ENCODE measurements at places on chromosomes 5 and 9.

- peak; percentile 81 for DNase-seq
Measured at GRCh38 chr9:127311239-127311741, 46.7 kb downstream of the GARNL3 start.

- DNase-seq = peak; percentile 83
Measured at GRCh38 chr5:15695215-15695731, 195.3 kb downstream of the FBXL7 start.

DNA sequence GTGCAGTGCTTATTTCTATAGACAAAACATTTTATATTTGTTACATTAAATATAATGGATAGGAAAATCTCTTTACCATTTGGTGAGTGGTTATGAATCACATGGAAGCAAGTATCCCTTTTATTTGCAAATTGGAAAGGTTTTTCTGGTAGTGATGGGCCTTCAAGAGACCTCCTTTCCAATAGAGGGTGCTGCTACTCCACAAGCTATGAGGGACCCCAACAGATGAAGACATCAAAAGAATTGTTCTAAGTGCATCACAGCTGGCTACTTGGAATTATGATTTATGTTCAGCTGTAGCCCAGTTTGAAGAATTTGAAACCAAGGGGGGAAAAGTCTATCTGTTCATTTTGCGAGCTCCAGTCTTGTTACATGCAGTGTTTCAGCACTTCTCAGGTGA, 493.7 kb upstream of the SGCD start:
- DNase-seq = peak; percentile 1

DNA sequence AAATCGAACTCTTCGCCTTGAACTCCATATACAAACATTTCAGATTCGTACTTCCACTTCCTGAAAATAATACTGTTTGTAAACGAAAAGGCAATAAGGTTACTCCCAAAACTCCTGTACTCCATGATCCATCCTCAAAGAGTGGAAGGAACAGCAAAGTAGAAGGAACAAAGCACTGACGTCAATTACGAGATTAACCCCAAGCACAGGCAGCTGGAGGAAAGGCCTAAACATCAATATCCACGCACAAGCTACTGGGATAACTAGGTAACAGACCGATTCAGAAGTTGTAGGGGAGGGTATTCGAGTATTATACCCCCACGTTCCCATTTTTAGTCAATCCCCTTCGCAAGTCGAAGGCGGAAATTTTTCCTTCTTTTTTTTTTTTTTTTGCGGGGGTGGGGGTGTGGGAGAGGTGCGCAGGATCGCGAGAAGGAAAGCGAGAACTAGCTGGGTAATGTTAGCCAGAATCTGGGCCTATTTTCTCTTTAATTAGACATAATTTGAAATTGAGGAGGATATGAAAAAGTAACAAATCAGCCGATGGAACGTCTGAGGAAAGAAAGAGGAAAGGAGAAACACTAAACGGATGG, 909 bp downstream of the AFF4 start:
- DNase-seq = peak; percentile 73

DNA sequence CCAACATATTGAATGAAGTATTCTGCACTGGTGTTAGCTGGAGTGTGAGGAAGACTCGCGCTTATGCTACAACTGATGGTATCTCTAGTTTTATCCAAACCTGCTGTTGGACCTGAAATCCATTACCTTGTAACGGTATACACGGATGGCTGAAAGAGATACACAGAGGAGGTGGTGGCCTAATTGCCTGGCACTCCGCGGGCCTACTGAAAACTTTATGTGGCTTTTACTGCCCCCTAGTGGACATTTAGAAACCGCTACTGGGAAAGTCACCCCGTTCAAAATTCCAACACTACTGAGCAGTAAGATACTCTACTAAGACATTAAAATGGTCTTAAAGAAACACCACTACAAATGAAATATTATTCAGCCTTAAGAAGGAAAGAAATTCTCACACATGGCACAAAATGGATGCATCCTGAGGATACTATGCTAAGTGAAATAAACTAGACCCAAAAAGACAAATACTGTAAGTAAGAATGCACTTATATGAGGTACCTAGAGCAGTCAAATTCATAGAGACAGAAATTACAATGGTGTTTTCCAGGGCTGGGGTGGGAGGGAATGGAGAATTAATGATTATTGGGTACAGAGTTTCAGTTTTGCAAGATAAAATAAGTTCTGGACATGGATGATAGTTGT, 100.4 kb downstream of the TTLL11 start:
- DNase-seq = peak; percentile 82

- DNase-seq = no peak
Measured at GRCh38 chr5:133331941-133332340, 280.1 kb downstream of the HSPA4 start.

DNA sequence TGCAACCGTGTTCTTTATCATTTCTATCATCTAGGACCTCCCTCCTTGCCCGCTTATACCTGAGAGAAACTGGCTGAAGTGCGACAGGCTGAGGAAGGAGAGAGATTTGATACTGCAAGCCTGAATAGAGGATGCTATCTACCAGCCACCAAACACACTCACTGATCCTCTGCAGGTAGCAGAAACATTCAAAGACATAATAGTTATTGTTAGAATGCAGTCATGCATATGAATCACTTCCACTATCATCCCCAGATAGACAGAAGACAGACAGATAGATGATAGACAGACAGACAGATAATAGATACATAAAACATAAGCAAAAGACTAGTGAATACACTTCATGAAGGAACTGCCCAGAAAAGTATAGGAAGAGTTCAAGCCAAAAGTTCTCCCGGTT, 32.9 kb downstream of the FAM81B start:
- no peak for DNase-seq

- no peak for DNase-seq
Measured at GRCh38 chr5:138965626-138966025, 90.5 kb upstream of the LRRTM2 start.

GRCh38 chr5:137693951-137694721, 41.8 kb downstream of the KLHL3 start:
- DNase-seq = no peak

DNA sequence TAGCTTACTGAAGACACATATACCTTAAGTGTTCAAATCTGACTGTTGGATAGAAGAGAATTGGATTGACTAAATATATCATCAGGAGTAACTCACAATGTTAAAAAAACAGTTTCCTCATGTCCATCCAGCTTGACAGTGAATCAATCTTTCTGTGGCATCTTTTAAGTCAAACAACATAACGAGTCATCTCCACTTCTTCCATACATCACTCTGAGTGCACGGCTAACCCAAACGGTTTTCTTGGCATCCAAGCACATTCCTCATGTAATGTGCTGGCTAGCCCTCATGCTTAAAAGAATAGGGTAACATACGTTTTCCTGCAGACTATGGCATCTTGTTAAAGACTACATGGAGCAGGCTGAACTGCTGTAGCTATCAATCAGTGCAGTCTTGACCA, 291.5 kb upstream of the TRPC7 start:
- peak; percentile 57 for DNase-seq

- no peak for DNase-seq
Measured at GRCh38 chr9:136690806-136691261, 3.6 kb upstream of the AGPAT2 start.

- DNase-seq = no peak
Measured at GRCh38 chr9:133986774-133987445, 5.2 kb downstream of the VAV2 start.

- peak; percentile 62 for DNase-seq
Measured at GRCh38 chr9:123225374-123225813, 43.0 kb downstream of the STRBP start.

GRCh38 chr5:73300337-73301207, 127.6 kb downstream of the TMEM174 start:
- DNase-seq = no peak

GRCh38 chr9:98450496-98450895, 195.0 kb upstream of the TBC1D2 start:
- DNase-seq = peak; percentile 85

- no peak for DNase-seq
Measured at GRCh38 chr5:9283473-9283872, 262.4 kb downstream of the SEMA5A start.

GRCh38 chr5:128062172-128062746, 21.3 kb upstream of the SLC12A2 start:
- peak; percentile 88 for DNase-seq

GRCh38 chr5:159781626-159782157, 134.6 kb upstream of the ADRA1B start:
- peak; percentile 70 for DNase-seq

GRCh38 chr5:126097876-126098275, 325.3 kb upstream of the GRAMD2B start:
- no peak for DNase-seq

GRCh38 chr5:66356011-66356565, 212.0 kb downstream of the SREK1 start:
- DNase-seq = peak; percentile 27

GRCh38 chr5:126912616-126913200, 117.7 kb downstream of the MARCHF3 start:
- DNase-seq = peak; percentile 64

DNA sequence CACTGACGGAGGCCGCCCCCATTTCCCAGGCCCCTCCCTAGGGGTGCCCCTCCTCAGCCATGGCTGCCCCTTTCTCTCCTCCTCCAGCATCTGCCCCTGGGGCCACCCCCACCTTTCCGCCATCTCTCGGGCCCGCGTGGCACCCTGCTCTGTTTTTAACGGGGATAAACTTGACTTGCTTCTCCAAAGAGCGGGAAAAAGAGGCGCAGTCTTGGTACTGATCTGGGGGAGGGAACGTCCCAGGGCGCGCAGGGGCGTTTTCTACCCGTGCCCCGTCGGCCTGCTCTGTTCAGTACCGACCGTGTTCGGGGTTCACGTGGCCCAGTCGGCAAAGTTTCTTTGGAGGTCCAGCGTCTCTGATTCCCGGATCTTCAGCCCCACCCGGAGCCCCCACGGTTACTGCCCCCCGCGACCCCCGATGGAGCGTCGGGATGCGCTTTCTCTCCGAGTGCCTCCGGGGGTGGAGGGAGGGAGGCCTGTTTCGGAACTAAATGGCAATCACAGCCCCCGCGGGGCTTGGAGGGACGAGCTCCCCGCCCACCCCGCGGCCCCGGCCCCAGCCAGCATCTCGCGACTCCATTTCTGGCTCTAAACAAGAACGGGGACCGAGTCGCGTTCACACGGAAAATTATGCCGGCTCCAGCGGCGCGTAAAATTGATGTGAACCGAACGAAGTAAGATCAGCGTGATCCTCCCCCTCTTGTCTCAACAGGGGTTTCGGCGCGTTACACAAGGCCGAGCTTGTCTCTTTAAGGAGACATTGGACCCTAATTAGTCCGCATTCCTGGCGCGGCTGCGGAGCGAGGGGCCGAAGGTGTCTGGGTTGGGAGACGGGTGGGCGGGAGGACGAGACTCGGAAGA, 1.1 kb upstream of the TLE4 start:
- peak; percentile 63 for DNase-seq

GRCh38 chr5:116559239-116559638, 15.4 kb downstream of the SEMA6A start:
- no peak for DNase-seq

GRCh38 chr9:34508463-34508862, 14.3 kb downstream of the ENHO start:
- no peak for DNase-seq

- peak; percentile 39 for DNase-seq
Measured at GRCh38 chr9:4517274-4517673, 27.0 kb downstream of the SLC1A1 start.

DNA sequence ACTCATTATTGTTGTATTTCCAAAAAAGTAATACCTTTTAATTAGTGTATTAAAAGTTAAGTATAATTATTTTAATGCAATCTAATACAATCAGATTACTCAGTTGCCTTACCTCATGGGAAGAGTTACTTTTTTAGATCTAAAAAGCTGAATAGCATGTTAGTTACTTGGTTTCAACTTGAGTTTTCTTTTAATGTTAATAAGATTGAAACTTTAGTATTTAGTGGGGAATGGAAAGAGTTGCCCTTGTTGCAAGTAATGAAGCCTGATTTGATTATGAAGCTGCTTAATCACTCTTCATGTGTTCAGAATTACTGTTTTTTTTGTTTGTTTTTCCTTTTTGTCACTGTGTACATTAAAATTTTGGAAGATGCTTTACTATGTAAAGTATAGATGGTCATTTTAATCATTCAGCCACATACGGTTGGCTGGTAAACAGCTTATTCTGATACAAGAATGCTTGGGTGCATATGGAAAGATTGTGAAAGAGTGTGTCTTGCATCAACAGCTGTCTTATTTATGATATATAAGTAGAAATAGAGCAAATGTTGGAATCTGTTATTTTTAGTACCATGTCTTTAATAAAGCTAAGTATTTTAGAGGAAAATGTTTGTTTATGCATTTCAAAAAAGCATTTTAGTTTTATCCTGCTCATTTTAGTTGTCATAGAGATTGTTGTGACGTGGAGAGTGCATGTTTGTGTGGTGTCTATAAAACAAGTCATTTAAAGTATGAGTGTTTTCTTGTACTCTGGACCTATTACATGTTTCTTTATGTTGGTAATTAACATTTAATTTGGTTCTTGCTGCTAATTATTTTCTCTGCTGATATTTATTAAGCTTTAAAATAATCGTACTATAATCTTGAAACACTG, 36.4 kb downstream of the SREK1 start:
- no peak for DNase-seq

GRCh38 chr5:7754997-7755596, 95.8 kb downstream of the CFAP90 start:
- peak; percentile 46 for DNase-seq

- DNase-seq = no peak
Measured at GRCh38 chr5:132476876-132477781, 13.4 kb downstream of the IRF1 start.

GRCh38 chr9:71647094-71647591, 121.2 kb downstream of the CEMIP2 start:
- DNase-seq = peak; percentile 84

GRCh38 chr5:38249301-38249700, 9.1 kb upstream of the EGFLAM start:
- no peak for DNase-seq

DNA sequence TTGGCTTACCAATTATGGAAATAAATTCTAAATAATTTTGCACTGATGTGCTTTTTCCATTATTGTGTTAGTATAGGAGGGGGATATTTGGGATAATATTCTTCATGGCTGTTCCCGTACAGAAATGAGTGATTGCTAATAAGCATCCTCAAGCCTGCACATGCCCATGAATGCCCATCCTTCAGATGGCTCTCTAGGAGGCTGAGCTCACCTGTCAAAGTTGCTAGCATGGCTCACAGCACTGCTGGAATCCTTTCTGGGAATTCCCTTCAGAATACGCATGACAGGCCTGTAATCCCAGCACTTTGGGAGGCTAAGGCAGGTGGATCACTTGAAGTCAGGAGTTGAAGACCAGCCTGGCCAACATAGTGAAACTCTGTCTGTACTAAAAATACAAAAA, 124.1 kb downstream of the NXNL2 start:
- no peak for DNase-seq

DNA sequence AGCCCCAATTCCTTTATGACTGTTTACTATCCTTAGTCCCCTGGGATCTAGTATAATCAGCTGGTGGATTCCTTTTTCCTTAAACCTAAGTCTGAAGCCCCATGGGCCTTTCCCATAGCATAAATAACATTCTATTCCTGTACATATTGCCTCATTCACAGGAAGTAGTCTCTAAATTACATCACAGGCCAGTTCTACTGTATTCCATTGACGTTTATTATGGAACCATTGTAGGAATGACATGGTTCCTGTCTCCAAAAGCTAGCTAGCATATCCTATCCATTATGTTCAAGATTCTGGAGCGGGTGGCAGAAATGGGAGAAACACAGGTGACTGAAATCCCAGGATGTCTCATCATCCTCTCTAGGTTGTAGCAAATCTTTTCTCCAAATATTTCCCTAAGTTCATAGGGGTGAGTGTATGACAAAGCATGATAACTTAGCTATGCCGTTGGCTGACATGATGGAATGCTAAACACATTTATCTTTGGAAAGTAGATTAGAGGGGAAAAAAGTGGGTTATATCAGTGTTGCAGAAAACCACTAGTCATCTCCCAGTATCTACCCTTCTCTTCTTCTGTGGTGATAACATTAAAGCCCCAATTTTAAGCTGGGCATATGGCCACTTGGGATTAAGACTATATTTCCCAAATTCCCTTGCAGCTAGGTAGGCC, 140.1 kb downstream of the FGF1 start:
- peak; percentile 77 for DNase-seq
